ENCODE measurements at places on chromosomes 3 and 15.

DNA sequence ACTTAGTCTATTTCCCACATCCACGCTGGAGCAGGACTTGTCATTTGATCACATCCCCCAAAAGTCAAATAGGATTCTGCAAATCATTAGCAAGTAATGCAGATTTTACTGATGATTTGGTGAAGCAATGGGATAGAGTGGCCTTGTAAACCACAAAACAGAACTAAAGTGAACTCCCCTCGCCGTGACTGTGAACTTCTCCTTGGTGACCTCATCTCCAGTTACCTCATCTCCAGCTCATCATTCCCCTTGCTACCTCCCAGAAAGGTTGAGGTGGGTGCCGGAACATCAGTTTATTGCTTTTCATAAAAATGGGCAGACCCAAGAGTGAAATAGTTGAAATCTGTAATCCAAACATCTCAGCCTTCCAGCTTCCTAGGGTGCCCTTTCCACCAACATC is 36.7 kb upstream of the ADPGK start:
- DNase-seq, result no peak

GRCh38 chr15:44147636-44148035 is 47.4 kb downstream of the FRMD5 start:
- DNase-seq, result no peak

DNA sequence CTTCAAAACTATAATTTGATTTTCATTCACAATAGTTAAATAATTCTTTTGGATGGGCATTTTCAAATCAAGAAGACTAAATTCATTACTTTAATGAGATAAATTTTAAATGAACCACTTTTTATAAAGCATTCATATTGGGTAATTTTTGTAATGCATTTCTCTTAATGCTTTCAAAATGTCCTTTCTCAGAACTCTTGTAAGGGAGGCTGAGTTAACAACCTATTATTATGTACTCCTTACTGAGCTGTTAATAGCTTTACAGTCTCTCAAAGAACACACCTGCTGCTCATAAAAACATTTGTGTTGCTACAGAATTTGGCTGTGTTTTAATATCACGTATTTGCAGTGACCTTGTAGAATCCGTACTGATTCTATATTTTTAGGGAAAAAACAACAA is 334.0 kb upstream of the ARL6 start:
- no peak for DNase-seq

- no peak for DNase-seq
Observed at GRCh38 chr3:170321321-170322034, 36.0 kb upstream of the SKIL start.

DNA sequence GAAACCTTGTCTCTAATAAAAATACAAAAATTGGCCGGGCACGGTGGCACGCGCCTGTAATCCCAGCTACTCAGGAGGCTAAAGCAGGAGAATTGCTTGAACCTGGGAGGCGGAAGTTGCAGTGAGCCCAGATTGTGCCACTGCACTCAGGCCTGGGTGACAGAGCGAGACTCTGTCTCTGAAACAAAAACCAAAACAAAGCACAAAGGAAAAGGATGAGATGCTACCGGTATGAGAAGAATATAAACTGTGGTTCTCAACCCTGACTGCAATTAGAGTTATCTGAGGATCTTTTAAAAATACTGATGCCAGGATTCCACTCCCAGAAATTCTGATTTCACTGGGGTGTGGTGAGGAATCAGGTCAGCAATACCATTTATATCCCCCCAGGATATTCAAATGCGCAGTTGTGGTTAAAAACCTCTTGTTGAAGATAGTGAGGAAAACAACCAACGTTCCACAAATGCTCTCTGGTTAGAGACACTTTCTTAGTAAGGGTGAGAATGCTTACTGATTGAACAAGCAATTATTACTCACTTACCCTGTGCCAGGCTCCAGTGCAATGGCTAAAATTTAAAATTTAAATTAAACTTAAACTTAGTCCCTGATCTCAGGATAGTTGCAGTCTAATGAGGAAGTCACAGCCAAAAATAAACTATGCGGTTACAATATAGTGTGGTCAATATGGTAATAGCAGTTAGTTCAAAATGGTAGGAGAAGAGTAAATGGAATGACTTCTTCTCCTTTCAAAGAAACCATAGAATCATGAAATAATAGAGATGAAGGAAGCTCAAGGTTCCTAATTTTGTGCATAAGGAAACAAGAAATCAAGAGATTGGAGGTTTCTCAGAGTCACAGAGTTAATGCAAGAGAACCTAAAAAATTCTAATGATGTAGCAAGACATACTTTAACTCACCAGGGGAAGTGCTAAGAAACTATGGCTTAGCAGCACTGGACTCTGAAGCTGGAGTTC is 109.5 kb downstream of the SSR3 start:
- DNase-seq, result no peak

- DNase-seq, result no peak
Observed at GRCh38 chr15:76075046-76075445, 15.3 kb downstream of the TMEM266 start.

- DNase-seq, result no peak
Observed at GRCh38 chr3:139318431-139318816, 25.4 kb upstream of the MRPS22 start.

- no peak for DNase-seq
Observed at GRCh38 chr15:99084965-99085364, 19.9 kb upstream of the SYNM start.
